Activated CD8-positive, alpha-beta memory T cell treated with anti-CD3 and anti-CD28 coated beads for 1 hour (primary cell): ENCODE measurements at places on chromosomes 12 and 14.

GRCh38 chr12:132507656-132508490 is 17.9 kb downstream of the FBRSL1 start:
- no peak for DNase-seq

- DNase-seq, result no peak
These were observed 5.4 kb downstream of the SFSWAP start for GRCh38 chr12:131716282-131716681.

DNA sequence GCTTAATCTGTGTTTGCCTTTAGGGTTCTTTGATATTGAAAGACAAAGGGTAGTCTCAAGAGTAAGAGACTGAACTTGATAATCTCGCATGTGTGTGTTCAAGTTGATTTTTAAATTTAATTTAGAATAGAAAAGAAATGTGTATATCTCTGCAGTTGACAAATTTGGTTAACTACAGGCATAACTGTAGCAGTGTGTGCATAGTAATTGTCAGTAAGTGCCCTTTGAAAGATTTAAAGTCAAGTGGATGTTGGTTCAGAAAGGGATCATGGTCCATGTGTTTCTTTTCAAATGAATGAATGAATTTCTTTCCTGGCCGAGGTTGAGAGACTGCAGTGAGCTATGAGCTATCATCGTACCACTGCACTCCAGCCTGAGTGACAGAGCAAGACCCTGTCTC is 49.9 kb upstream of the DYRK2 start:
- DNase-seq, result no peak

GRCh38 chr12:89690925-89691324 is 17.7 kb downstream of the ATP2B1 start:
- DNase-seq, result no peak

DNA sequence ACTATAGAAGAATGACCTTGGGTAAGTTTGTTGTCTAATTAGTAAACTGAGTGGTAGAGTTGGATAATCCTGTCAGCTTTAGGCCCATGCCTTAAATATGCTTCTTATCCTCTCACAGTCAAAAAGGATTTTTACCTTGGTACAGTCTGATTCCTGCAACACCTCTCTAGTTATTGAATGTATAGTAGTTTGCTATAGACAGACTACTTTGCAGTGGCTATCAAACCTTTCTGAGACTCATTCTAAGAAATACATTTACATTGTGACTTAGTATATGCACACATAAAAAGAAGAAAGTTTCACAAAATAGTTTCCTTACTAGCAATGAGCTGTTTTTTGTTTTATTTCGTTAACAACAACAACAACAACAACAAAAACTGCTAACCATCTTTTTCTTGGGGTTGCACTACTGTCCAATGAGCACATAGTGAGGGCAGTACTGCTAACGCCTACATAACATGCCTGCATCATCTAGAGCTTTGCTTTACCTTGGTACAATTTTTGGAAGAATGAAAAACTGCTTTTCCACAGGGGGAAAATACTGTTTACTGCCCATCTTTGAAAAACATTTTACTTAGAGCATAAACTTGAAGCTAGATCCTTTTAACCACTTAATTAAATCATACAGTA is 28.5 kb downstream of the WNK1 start:
- no peak for DNase-seq

DNA sequence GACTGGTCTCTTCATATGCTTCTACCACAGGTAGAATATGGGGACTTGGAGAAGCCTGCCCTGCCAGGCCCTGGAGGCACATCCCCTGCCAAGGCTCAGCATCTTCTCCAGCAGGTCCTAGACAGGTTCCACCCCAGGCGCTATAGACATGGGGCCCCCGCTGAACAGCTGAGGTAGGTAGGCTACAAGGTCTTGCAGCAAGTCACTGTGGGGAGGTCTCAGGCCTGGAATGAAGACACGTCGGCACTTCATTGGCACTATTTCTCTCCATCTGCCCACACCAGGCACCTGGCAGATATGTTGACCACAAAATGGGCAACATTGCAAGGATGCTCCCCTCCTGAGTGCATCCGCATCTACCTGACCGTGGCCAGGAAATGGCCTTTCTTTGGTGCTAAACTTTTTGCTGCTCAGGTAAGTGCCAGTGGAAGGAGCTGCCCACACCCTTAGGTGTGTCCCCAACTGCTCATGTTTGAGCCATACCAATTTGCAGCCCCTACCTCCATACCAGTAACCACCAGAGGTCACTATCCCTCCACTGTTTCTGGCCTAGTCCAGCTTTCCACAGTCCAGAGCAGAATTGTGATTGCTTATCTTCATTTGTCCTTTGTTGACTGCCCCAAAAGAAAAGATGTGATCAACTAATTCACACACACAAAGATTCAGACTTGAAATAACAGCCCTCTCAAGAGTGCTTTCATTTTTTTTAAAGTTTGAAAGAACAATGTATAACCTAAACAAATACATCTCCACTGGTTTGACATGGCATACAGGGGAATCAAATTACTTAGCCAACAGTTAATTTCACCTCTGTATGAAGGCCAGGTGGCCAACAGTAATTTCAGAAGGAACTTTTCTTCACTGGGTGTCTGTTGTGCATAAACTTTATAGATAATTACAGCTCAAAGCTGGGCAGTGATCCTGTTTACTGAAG is 16.1 kb downstream of the PIGH start:
- DNase-seq, result no peak

DNA sequence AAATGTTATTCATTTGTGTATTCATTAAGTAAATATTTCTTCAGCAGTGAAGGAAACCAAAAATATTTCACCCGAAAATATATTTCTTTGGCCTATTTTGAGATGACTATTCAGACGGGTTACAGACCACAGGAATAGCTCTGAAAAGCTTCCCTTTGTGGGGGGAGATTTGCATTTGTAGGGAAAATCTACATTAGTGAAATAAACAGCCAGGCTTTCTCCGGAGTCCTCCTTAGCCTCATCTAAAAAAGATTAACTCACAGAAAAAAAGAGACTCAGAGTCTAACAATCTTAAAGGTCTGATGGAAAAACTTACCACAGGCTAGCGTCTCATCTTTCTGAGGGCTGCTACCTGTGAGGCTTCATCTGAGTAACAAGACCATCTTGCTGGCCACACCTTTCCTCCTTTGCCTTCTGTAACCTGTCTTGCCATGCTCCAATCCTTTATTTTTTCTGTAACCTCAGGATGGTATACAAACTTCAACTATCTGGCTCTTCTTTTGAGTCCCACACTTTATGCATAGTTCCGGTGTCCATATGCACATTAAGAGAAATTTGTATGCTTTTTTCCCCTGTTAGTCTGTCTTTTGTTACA is 100.7 kb downstream of the CNTN1 start:
- DNase-seq, result no peak

- DNase-seq, result no peak
These were observed 18.0 kb upstream of the NUDT14 start for GRCh38 chr14:105199093-105199492.

DNA sequence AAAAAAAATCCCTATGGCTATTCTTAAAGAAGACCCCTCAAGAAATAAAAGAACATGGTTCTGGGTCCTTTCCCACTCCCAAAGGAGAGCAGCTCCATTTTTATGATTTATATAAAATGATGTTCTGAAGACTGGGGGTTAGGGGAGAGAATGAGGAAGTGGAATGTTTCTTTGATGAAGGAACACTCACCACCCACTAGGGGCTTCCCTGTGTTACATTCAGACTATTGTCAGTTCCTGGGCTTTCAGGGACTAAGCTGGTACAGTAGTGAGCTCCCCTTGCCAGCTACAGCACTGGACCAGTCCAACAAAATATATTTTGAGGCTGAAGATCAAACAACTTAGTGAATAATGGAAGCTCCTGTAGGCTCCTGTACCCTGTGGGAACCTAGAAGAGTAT is 98.9 kb downstream of the HMGA2 start:
- DNase-seq, result no peak

GRCh38 chr14:21712036-21712435 is 38.4 kb upstream of the OR4E1 start:
- no peak for DNase-seq

GRCh38 chr12:46363582-46364299 is 8.8 kb downstream of the SLC38A2 start:
- no peak for DNase-seq

DNA sequence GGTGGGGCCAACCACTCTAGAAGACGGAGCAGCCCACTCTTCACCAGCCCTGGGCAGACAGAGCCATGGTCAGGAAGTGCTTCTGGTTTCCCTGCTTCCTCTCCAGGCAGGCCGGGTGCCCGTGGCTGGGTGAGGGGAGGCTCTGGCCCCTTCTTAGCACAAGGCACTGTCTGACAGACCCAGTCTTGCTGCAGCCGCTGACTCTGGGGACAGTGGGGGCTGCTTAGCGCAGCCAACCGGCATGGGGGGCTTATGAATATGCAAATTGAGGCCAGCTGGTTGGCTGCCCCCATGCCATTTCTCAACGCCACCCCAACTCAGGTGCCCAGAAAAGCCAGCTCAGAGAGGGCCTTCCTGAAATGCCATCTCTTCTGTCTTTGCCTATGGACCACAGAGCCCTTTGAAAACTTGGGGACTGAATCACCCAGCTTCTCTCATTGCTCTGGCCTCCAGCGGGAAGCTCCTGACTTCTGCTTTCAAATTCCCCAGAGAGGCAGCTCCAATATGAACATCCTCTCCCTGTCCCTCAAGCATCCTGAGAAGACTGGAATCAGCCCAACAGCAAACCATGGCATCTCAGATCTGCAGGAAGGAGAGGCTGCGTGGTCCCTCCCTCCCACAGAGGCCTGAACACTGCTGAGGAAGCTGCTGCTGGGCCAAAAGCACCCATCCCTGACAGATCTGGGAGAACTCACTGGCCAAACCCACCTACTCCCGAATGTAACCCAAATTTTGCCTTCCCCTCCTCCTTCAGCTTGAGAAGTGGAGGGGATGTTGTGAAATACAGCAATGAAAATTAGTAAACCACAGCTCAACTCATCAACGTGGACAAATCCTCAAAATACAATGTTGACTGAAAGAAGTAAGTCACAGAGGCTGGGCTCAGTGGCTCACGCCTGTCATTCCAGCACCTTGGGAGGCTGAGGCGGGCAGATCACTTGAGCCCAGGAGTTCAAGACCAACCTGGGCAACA is at the start of gene PROX2:
PROX2 (minus strand) TSS at position 205 of the 973 bp plus-strand sequence. CDS start 12,311 bp downstream, outside the sequence.
- no peak for DNase-seq

GRCh38 chr12:104010606-104011169 is 39.3 kb downstream of the GLT8D2 start:
- no peak for DNase-seq

- DNase-seq, result no peak
These were observed 239.2 kb downstream of the ADGRD1 start for GRCh38 chr12:131192951-131193350.

DNA sequence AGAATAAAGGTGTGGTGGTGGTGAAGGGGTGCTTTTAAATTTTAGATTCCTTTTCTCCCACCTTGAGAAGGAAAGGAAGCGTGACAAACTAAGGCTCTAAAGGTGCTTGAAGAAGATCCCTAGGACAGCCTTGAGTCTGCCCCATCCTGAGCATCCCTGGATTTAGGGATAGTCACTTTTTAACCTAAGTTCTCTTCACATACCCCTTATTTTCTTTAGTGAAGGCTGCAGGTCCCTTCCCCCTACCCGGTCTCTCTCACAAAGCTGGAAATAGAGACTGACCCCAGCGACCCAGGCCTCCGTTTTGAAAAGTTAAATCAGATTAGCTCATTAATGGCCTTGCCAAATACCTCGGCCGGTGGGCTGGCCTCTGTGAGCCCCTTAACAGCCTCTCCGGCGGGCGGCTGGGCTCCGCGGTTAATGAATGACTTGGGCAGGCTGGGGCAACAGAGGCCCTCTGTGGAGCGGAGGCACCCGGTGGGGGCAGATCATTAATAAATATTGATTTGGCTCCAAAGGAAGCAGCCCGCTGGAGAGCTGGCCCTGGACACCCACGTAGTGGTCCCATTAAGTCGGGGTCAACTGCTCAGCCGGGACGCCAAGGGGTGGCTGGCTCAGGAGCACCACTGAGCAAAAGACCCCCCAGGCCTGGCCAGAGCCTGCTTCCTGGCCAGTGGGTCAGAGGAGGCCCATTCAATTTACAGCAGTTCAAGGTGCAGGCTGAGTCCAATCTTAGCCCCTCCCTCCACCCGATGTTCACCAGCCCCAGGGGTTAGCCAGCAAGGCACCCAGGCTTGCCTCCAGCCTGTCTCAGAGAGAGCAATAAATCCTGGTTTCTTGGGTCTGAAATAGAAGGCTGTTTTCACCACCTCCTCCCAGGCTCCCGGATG is 31.8 kb downstream of the PAH start:
- DNase-seq, result no peak

DNA sequence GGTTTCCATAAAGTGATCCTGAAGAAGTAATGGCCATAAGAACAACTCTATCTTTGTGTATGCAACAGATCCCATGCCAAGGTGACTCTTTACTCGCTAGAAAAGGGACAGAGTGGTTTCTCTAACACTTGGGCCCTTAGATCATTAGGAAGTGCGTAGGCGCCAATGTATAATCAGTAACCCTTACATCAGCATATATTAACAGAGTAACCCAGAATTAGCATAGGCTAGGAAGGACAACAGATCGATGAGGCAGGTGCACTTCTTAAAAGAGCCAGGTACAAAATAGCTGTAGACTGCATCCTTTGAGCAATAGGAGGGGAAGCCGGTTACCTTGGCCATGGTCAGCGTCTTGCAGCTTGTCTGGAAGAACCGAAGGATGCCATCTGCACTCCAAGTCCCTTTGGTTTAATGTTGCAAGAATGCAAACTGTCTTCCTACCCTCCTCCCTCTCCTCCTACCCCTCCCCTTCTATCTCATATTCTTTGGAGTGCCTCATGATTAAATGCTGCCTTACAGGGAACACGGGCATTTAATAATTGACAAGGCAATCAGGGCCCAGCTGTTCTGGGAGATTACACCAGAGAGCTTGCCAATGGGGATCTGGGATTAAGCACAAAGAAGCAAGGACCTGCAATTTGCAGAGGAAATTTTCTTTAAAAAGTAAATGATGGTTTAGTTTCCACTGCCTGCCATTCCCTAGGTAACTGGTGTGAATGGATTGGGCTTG is 8.0 kb downstream of the GSG1 start:
- no peak for DNase-seq

DNA sequence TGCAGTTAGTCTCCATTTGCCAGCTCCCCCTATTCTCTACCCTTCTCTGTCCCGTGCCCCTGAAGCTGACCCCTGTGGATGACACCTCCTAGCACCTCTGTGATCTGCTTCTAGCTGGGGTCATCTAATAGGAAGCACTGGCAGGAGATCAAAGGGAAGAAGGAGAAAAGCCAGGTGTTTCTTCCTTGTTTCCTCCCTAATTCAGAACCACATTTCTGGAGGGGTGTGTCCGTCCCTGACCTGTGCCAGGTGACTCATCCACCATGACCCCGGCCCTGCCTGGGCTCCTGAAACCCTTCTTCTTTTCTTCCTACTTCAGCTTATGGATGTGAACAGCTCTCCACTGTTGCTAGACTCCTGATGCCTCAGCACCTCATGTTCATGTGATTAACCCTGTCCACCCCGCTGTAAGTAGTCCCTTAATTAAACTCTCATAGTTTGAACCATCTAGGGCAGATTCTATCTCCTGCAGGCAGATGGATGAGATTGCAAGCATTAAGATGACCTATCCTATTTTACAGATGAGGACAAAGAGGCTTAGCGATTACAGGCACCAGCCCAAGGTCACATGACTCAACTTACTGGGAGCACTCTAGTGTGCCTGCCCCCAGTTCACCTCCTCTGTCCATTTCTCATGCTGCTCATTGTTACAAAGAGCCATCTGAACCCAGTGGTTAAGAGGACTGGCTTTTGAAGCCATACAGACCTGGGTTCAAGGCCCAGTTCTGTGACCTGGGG is 770.5 kb downstream of the MED13L start:
- no peak for DNase-seq
